ENCODE measurements at places on chromosomes 7 and 10.

DNA sequence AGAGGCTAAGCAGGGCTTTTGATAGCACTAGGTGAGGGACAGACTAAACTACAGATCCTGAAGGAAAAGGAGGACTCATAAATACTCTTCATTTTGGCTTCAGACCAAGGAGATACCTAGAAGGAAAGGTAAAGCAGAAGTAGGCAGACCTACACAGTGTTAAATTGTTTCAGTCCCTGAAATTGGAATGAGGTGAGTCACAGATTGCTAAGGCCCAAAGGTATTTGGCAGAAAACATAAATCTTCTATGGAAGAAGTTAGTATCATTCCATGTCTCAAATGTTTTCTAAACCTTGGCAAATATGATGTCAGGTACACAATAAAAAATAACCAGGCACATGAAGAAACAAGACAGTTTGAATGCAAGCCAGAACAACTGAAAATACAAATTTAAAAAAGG, 30.0 kb downstream of the MTERF1 start:
- DNase-seq, result no peak

GRCh38 chr10:29620112-29620690, 14.6 kb downstream of the SVIL start:
- no peak for DNase-seq

DNA sequence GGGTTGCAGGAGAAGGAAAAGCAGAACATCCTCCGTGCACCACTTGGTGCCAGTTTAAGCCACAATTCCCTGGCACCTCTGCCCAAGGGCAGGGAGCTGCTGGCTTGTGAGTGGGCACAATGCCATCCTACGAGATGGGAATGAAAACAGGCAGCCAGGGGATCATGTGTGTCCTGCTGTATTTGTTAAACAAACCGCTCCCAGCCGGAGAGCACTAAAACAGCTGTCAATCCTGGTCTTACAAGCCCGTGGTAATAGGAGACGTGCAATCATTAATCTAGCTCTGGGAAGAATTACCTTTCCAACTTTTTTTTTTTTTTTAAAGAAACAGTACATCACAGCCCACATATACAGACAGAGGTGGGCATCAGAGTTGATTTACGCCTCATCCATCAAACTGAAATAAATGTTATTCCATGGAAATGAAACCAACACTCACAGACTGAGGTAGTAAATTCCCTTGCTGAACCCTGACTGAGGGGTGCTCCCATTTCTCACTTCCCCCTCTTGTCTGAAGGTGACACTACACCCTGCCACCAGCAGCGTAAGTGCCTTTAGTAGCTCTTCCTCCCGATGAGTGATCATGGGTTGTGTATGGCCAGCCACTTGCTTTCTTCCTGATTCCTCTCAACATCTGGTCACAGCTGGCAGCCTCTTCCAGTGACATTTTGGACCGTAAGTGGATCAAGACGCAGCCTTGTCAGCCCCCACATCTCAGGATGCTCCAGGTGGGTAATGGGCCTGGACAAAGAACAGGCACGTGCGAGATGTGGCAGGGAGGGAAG, 143.8 kb downstream of the TEX36 start:
- no peak for DNase-seq

DNA sequence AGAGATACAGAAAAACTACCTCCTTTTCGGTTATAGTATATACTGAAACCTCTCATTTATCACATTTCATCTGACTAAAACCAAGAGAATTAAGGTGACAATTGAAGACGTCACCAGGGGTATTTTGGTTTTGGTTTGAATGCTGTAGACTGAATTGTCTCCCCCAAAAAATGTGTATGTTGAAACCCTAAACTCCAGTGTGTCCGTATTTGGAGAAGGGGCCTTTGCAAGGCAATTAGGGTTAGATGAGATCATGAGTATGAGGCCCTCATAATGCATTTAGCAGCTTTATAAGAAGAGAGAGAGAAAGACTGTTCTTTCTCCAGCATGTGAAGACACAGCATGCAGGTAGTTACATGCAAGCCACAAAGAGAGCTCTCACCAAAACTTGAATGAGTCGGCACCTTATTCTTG, 59.5 kb downstream of the CACNA2D1 start:
- no peak for DNase-seq

DNA sequence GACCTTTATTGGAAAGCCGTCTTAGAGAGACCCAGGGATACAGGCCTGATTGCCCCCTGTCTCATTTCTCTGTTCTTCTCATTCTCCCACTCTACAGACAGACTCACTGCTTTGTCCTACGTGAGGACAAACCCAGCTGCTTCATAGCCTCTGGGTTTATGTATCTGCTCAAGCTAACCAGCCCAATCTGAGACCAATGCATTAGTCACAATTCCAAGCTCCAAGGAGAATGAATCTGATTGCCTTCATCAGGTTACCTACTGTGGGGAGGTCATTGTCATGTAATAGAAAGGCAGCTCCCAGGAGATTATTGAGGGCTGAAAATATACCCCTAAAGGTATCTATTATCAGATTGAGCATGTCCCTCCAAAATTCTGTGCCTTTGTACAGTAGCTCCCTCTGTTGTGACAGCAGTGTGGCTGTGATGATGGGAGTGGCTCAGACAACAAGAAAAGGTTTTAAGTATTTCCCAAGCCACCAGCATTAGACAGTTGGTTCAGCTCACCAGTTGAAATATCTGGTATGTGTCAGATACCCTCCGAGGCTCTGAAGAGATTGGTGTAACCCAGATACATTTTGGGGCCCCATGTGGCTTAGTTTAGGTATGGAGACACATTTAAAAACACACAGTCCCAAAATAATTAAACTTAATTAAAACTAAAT, 123.1 kb upstream of the EEPD1 start:
- DNase-seq, result no peak

DNA sequence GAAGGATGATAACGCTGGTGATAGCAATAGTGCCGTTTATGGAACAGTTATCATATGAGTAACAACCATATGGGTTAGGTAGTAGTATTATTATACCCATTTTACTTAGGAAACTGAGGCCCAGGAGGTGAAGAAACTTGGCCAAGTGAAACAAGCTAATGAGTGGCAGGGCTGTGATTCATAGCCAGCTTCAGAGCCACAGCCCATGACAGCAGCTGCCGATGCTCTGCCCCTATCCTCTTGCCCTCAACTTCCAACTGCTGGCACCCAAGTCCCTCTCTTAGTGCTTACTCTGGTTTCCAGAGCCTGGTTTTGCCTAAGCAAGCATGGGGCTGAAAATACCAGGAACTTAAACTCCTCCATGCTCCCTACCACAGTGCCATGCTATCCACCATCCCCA, 12.3 kb downstream of the SH3PXD2A start:
- DNase-seq, result no peak

GRCh38 chr7:2225336-2225735, 7.4 kb downstream of the MAD1L1 start:
- no peak for DNase-seq

- no peak for DNase-seq
These were observed 76.7 kb downstream of the VWA2 start for GRCh38 chr10:114315566-114316420.

Measured in hepatic stellate cell (primary cell).